ENCODE measurements at places on chromosomes 16 and 17.

DNA sequence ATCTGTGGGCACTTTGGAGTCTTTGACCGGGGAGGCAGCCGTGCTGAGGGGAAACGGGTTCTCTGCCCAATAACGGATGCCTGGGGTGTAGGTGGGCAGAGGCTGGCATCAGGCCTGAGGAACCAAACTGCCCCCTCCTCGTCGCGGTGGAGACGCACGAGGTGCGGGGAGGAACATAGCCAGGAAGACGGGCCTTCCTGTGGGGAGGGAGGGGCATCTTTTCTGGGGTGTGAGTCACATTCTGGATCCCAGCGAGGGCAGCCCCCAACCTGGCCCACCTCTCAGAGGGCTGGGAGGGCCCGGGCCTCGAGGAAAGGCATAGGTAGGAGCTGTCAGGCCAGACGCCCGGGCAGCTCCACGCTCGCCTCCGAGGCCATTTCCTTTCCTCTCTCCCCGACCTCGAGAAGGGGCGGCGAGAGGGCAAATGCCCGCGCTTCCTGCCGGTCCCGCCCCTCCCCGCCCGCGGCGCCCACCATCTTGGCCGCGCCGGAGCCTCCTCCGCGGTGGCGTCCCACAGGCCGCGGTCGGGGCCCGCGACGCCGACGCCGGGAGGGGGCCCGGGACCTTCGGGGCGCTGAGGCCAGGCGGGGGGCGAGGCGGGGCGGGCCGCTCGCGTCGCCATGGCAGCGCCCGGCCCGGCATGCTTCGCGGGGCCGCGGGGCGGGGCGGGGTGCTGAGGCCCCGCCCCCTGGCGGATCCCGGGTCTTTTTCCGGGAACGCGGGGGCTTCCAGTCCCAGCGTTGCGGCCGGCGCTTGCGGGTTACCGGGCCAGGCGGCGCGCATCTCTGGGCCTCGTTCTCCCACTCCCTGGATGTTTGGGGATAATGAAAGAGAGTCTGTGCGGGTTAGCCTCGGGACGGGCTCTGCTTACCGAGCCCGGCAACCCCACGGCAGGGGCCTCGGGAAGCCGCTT, 13.2 kb downstream of the RAI1 start:
- DNase-seq, result peak; percentile 60

DNA sequence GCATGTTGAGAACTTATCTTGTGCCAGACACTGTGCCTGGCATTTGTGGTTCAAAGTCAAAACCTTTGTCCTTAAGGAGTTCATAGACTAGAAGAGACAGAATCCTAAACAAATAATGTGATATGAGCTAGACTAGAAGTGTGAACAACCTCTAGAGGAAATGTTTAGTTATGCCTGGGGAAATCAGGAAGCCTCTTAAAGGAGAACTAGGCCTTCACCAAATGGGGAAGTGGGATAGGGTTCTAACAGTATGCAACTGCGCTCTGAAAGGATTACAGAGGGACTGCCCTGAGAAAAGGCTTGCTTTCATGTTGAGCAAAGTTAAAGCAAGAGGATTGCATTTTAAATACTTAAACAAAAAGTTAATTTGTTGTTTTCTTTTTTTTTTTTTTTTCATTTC, 4.9 kb downstream of the RUNDC1 start:
- no peak for DNase-seq

DNA sequence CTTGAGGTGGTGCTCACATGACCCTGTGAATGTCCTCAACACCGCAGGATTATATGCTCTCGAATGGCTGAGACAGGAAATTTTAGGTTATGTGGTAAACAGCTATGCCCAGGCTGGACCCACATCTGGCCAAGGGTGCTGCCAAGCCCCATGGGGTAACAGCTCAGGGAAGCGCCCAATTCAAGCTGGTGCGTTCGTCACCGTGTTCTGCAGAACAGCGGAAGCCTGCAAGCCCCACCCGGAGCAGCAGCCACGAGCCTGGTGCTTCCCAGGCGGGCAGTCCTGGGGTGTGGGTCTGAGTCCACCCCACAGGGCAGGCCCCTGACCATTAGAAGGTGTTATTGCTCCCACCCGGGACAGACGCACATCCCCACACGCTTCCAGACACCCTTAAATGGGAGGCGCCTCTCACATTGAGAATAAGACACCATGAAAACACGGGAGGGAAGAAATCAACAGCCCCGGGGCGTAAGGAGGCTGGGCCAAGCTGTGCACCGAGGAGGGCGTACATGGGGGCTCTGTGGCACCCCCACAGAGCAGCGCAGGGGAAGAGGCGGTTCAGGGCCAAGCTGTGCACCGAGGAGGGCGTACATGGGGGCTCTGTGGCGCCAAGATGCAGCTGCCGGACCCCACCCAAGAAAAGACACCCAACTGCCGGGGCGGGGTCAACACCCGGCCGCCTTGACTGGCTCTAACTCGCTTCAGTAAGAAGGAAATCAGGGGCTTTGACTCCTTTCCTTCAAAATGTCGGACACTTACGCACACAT, 2.9 kb upstream of the CYBA start:
- no peak for DNase-seq

- no peak for DNase-seq
These were observed 5.7 kb upstream of the MRPS23 start for GRCh38 chr17:57855391-57856035.

GRCh38 chr17:13508896-13509295, 92.8 kb downstream of the HS3ST3A1 start:
- peak; percentile 8 for DNase-seq

GRCh38 chr16:67562526-67562917, at the start of gene CTCF:
TSS of gene CTCF (plus strand) at chr16:67562526. CDS start at chr16:67610833, 48,307 bp downstream.
- peak; percentile 75 for DNase-seq

DNA sequence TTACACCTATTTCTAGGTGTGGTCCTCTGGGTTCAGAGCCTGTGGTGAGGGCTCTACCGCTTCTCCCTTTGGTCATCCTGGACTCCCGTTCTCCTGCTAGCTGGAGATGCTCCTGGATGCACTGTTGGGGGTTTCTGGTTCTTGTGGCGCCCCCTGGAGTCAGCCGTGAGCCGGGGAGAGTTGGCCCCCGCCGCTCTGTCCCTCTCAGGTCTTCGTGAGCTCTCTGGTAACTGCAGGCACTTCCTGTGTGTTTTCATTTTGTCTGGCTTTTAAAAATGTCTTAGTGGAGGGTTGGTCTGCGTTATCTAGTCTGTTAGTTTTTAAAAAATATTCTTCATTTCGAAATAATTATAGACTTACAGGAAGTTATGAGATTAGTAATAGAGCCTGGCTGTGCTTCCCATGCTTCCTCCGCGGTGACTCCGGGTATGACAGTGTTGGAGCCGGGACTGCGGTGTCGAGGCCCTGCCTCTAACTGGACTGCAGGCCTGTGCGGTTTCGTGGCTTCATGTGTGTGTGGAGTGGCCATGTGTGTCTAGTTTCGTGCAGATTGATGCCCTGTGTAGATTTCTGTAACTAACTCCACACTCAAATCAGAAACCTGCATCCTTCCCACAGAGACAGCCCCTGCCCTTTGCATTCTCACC, 78.0 kb upstream of the ZNF750 start:
- no peak for DNase-seq

- DNase-seq, result no peak
These were observed 1.8 kb downstream of the MAPT start for GRCh38 chr17:45895969-45896785.

DNA sequence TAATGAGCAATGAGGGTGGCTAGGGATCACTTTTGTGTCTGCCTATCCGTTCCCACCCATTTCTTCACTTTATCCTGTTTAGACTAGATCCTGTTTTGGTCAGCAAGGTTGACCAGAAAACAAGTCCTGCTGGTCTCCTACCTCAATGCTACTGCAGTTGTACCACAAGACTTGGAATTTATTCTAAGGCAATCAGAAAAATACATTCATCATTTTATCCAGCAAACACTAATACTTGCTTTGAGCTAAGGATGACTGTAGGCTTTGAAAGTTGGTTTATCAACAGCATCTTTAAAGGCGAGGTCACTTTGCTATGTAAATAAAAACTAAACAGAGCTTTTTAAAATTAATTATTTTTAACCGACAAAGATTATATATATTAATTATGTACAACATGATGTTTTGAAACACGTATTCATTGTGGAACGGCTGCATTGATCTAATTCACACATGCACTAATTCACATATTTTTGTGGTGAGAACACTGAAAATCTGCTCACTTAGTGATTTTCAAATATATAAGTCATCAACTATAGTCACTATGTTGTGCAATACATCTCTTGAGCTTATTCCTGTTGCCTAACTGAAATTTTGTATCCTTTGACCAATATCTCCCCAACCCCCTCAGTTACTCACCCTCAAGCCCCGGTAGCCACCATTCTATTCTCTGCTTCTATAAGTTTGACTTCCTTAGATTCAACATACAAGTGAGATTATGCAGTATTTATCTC, 125.9 kb upstream of the HS3ST3A1 start:
- DNase-seq, result peak; percentile 79

- DNase-seq, result no peak
These were observed 148.9 kb upstream of the GNAO1 start for GRCh38 chr16:56042416-56042815.

GRCh38 chr16:80263848-80264694, 276.7 kb upstream of the DYNLRB2 start:
- DNase-seq, result no peak

DNA sequence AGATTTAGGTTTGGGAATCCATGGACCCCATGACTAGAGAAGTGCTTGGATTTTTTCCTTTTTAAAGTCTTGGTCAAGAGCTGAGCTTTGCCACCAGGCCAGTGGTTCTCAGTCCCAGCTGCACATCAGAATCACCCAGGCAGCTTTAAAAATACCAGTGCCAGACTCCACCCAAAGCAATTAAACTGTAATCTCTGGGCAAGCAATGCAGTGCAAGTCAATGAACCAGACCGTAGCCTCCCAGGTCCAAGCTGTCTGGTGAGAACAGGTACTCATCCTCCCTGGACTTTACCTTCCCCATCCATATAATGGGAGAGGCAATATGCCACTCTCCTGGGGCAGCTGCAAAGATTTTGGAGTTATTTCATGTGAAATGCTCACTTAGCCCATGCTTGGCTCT, 223.1 kb upstream of the CDH5 start:
- no peak for DNase-seq

DNA sequence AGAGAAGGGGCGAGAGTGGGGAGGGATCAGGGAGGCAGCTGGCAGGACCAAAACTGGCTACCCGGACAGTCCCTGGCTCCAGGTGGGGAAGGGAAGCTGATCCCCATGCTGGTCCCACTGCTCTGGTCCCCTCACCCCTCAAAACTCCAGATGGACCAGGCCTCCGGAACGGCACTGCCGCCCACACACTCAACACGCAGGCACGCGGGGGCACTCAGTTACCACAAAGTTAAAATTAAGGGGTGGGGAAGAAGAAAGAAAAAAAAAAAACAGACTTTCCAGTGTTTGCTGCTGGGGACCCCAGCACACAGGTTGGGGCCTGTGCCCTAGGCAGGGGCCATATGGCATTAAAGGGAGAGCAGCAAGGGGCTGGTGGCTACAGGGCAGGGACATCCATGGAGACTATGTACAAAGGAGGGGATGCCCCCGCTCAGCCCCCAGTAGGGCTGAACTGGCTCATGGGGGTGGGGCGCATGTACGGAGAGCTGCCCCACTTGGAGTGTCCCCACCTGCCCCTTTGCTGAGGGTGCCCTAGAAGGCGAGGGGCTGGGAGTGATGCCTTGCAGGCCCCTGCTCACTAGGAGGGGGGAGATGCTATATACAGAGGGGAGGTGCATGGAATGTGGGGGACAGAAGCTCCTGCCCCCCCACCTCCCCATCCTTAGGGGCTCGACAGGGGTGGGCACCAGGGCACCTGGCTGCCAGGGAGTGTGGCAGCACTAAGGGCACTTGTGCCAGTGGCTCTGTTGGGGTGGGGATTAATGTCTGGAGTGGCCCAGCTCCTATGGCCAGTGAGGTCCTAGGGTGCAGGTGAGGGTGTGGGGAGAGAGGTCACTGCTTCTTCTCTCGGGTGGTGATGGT, 5.6 kb downstream of the TP53I13 start:
- no peak for DNase-seq

GRCh38 chr17:30304778-30305177, 13.0 kb upstream of the BLMH start:
- no peak for DNase-seq

DNA sequence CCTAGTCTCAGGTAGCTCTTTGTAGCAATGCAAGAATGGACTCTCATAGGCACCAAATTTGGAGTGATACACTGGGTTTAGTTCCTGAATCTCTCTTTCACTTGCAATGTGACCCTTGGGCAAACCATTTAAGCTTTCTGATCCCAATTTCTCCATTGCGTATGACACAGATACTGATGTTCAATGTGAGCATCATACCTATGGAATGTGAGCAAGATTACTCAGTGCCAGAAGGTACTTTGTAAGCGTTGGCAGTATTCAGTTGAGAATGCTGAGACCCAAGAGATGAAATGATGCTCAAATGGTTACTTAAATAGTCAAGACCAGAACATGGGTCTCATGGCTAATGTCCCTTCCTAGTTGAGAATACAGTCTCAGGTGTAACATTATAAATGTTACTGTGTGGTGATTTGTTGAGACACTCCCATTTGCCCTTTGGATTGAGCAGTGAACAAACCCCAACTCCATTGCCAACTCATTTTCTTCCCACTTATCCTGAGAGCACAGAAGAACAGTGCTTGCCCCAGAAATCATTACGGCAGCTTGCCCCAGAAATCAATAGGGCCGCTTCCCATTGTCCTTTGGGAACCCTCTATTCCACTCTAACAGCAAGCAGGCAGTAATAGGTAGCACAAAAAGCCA, 134.1 kb downstream of the SOX9 start:
- DNase-seq, result no peak

DNA sequence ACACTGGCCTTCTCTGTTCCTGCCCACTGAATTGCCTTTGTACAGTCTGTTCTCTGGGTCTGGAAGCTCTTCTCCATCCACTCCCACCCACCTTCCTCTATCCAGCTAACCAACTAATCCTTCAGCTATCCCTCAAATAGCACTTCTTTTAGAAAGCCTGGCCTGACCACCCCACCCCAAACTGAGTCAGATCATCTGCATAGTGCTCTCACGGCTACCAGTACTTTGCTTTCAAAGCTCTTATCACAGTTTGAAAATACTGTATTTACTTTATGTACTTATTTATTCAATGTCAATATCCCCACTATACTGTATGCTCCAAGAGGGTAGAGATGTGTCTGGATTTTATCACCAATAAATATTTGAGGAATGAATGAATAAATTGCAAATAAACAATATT, 4.5 kb upstream of the CLDN7 start:
- no peak for DNase-seq

DNA sequence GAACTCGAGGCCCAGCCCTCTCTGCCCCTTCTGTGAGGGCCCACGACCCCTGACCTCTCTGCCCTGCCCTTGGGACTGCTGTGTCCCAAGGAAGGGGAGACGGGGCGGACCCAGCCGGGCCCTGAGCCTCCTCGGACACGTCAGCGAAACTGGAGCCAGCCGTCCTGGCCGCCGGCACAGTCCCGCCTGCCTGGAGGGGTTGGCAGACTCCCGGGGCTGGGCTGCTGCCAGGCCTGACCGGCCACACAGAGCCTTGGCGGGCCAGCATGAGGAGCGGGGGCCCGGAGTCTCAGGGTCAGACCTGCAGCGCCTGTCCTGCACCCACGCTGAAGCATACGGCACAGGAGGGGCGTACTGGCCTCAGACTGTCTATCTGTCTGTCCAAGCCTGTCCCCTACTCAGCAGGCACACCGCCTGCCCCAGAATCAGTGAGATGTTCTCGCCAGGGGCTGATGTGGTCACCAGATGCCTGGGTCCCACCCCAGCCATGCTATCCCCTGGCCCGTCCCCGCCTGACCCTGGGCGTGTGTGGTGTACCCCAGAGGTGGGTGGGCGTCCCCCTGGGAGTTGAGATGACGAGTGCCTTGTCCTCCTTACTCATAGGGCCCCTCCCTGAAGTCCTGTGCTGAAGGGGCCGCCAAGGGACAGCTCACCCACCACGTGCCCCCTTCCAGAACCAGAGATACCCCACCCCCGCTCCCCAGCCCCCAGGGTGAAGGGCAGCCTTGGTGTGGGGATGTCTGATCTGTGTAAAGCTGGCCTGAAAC, 4.7 kb downstream of the VASN start:
- no peak for DNase-seq

GRCh38 chr16:81723098-81723723, 55.9 kb upstream of the PLCG2 start:
- DNase-seq, result peak; percentile 82
